ENCODE measurements at places on chromosomes 5 and 9. TPM values are rescaled to one million over a fixed set of nuclear protein-coding genes. Genes with fewer than 3 reads are reported as not detected.

CMBL gene
- total RNA-seq = 22.1 TPM

SH3TC2 gene
- 0.58 TPM for total RNA-seq

IQGAP2 gene
- total RNA-seq = 1.2 TPM

GABRA1 gene
- not detected for total RNA-seq

Data from A549 treated with CORT108297 at 1 μM for 4 hours (cell line).